ENCODE measurements at places on chromosomes 4 and X.

- DNase-seq: peak; percentile 24
Measured at GRCh38 chr4:6962211-6963041, 52.8 kb downstream of the TBC1D14 start.

DNA sequence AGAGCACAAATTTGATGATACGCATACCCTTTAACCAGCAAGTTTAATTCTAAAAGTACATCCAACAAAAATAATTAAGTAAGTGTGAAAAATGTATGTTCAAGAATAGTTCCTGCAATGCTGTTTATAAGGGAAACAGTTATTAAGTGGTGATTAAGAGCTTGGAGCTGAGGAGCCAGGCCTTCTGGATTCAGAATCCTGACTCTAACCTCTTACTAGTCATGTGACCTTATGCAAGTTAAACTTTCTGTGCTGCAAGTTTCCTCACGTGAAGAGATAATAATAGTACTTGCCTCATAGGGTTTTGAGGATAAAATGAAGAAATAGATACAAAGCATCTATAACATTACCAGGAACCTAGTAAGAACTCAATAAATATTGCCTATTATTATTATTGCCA lies 77.7 kb downstream of the FAM13A start:
- DNase-seq: no peak

DNA sequence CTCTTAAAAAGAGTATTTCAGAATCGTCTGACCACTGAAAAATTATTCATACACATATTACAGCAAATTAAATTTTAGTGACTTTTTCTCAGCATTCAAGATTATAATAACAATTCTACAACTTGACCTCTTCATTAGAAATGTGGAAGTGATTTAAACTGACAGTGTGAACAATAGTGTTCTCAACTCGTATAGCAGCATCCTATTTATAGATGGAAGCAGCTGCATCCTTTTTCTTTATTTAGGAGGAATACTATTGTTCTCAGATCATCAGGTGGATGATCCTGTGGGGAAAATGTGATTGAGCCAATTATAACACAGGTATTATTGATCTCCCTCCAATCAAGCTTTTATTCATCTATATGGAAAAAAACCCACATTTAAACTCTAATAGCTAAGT lies 56.7 kb downstream of the RAPGEF2 start:
- no peak for DNase-seq

GRCh38 chr4:151905197-151905596 lies 144.4 kb upstream of the GATB start:
- DNase-seq: no peak

DNA sequence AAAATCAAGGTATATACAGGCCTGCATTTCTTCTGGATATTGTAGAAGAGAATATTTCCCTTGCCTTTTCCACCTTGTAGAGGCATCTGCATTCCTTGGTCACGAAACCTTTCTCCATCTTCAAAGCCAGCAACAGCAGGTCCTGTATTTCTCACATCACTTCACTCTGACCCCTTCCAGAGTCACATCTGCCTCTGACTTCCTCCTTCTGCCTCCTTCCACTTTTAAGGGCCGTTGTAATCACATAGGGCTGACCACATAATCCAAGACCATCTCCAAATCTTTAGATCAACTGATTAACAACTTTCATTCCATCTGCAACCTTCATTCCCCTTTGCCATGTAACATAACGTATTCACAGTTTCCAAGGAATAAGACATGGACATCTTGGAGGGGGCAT lies 38.3 kb upstream of the NDP start:
- DNase-seq: no peak

DNA sequence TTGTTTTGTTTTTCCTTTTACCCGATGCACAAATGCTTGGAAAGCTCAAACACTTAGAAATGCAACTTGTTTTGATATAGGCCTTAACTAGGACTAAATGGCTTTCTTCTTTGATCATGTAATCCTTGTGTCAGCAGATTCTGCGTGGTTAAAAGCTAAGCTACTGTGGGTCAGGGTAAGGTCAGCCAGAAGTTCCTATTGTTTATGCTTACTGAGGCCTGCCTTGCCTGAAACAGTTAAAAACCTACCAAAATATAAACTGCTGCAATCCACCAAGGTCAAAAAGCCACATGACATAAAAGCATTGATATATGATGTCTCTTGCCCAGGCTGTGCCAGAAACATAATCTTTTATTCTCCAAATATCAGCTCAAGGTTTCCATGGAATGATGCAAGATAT lies 223.4 kb downstream of the FAM47B start:
- DNase-seq: no peak

GRCh38 chrX:65643531-65644052 lies 23.9 kb upstream of the MSN start:
- DNase-seq: no peak

- DNase-seq: no peak
Measured at GRCh38 chrX:9127986-9128385, 94.1 kb upstream of the FAM9B start.

- DNase-seq: no peak
Measured at GRCh38 chrX:155070663-155070974, 317 bp downstream of the CMC4 start.

DNA sequence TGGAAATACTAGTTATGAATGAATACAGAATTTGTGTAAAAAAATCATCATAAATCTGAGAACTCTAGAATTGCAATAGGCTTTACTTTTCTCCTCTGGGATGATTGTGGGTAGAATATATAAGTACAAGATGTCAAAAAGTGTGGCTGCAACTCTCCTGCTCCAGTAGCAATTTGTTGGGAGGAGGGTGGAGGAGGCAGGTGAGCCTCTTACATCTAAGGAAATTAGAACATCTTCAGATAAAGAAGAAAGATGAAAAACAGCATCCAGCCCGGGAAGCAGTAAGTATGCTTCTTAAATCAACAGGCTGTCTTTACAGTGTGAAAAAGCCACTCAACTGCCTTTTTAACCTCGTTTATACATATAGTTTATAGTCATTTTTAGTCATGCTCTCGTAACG lies 83.7 kb downstream of the ATP8A1 start:
- DNase-seq: no peak

DNA sequence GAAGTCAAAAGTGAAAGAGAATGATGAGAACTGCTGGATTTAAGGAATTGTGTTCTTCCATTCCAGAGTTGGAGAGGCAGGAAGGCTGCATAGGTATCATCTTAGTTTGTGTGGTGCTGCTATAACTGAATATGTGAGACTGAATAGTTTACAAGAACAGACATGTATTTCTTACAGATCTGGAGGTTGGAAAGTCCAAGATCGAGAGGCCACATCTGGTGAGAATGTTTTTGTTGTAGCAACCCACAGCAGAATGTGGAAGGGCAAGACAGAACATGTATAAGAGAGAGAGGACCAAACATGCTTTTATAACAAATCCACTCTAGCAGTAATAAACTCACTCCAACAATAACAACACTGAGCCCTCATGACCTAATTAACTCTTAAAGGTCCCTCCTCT lies 408.6 kb downstream of the FAM47B start:
- DNase-seq: no peak

- DNase-seq: no peak
Measured at GRCh38 chr4:93855926-93856325, 27.4 kb downstream of the ATOH1 start.

DNA sequence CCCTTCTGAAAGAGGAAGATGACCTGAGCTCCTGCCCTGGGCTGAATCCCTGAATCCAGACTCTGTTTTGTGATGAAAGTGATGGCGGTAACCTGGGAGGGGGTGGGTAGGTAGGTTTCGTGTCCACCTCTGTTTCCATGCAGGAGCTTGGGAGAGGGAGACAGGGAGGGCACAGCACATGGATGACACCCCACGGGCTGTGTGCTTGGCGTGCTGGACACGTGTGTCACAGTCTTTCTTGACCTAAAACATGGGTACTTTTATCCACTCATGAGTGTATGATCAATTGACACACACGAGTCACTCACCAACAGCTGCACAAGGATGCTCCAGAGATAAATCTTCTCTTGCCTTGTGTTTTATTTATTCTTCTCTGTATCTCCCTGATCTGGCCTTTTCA lies 111.5 kb downstream of the DHRSX start:
- no peak for DNase-seq

DNA sequence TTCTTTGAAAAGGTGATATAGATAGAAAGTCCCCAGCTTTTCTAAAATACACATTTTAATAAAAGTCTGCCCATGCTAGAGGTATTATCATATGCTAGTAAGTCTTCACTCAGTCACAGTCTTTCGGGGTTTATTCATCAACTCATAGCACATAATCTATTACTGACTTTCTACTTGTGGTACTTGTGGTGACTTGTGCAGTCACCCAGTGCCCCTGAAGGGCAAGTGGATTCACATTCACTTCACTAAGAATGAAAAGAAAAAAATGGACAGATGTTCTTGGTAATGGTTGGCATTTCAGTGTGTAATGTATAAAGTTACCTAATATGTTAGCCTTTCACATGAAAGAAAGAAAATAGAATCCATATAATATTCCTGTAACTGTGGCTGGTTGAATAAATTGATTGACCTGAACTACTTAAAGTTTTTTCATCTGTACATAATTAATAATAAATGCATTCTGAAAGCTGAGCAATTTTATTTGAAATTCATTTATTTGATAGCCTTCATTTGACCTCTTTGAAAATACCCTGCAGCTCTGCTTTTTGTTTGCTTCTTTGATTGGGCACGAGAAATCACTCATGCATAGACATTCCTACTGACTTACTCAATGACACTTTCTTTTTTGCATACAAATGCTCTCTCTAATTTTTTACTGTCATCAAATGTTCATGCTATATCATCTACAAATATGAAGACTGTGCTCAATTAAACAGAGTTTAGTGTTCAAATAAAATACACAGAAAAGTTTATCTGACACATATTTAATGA lies 39.5 kb upstream of the ZNF330 start:
- no peak for DNase-seq

- DNase-seq: no peak
Measured at GRCh38 chrX:154979629-154980028, 42.9 kb downstream of the F8 start.

GRCh38 chrX:135973548-135974278 lies at the start of gene MMGT1:
Gene MMGT1 (minus strand): TSS chrX:135973988. CDS start chrX:135973675, 313 bp downstream.
- DNase-seq: peak; percentile 95

- no peak for DNase-seq
Measured at GRCh38 chrX:69510914-69511513, 6.9 kb downstream of the NALF2 start.

- no peak for DNase-seq
Measured at GRCh38 chrX:110276778-110277177, 41.1 kb downstream of the AMMECR1 start.

DNA sequence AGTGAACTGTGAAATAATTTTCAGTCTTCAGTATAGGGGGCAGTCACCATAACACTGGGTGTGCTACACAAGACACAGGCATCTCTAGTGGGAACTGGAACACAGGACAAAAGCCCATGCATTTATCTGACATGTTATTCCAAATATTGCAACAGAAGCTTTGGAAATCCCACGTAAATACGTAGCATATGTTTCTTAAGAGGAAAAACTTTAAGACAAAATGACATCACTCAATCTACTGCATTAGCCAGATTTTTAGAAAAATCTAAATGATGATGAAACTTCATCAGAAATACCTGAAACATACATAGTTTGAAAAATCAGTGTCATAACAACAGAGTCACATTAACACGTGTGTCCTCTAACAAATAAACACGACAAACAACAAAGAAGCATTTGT lies 14.5 kb downstream of the SHISA3 start:
- DNase-seq: no peak

- DNase-seq: no peak
Measured at GRCh38 chr4:144954230-144954629, 143.8 kb downstream of the ANAPC10 start.

DNA sequence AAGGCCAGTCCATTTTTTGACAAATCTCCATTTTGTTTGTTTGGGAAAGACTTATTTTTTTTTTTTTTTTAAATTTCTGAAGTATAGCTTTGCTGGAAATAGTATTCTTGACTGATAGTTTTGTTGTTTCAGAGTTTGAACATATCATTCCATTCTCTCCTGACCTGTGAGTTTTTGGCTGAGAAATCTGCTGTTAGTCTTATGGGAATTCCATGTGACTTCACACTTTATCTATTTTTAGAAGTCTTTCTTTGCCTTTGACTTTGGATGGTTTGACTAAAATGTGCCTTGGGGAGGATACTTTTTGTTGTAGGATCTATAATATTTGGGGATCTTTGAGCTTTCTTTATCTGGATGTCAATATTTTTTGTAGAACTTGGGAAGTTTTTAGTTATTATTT lies 10.7 kb upstream of the ADAM29 start:
- DNase-seq: no peak

GRCh38 chr4:185222598-185222997 lies 13.2 kb downstream of the SNX25 start:
- DNase-seq: no peak

DNA sequence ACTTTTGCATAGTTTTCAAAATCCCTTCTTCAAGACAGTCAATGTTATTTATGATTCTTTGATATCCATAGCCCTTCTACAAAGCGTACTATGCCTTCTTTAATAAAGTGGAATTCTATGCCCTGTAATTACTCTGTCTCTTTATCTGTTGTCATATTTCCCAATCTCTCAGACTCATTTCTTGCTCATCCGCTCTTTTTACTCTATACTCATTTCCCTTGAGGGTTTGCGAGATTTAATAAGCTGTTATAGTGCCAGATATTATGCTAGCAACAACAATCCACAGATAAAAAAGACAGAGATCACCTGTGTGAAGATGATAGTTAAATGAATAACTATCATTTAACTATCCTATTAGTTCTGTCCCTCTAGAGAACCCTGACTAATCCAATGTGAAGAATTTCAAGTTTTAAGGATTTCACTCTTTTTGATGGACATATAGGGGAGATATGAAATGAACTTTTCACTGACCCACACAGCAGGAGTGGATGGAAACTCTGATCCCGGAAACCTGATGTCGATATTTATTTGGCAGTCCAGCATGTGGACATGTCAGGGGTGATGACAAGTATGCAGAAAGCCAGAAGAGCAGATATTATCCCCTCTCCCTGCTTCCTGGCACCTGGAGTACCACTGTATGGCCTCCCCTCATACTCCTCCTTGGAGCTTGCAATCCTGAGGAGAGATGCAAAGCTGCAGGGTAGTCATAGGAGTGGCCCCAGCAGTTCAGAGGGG lies 49.7 kb downstream of the TMEM156 start:
- DNase-seq: no peak

GRCh38 chr4:98969878-98970785 lies 25.4 kb upstream of the METAP1 start:
- no peak for DNase-seq

DNA sequence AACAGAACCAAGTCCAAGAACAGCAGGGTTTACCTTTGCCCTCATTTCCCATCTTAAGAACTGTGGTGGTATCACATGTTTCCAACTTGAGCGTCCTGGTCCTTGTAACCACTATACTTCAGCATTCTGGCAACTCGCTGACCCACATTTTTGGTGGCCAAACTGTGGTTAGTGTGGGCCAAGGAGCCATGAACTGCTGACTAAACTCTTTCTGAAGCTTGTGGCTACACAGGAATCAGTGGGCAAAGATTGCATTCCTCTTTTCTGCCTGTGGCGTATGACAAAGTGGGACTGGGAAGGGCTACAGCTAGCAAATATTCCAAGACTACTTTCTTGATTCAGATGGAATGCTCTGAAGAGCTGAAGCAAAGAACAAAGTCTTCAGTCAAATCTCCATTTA lies 106.3 kb upstream of the MID1 start:
- no peak for DNase-seq
